ENCODE measurements at places on chromosomes 6 and 20.

DNA sequence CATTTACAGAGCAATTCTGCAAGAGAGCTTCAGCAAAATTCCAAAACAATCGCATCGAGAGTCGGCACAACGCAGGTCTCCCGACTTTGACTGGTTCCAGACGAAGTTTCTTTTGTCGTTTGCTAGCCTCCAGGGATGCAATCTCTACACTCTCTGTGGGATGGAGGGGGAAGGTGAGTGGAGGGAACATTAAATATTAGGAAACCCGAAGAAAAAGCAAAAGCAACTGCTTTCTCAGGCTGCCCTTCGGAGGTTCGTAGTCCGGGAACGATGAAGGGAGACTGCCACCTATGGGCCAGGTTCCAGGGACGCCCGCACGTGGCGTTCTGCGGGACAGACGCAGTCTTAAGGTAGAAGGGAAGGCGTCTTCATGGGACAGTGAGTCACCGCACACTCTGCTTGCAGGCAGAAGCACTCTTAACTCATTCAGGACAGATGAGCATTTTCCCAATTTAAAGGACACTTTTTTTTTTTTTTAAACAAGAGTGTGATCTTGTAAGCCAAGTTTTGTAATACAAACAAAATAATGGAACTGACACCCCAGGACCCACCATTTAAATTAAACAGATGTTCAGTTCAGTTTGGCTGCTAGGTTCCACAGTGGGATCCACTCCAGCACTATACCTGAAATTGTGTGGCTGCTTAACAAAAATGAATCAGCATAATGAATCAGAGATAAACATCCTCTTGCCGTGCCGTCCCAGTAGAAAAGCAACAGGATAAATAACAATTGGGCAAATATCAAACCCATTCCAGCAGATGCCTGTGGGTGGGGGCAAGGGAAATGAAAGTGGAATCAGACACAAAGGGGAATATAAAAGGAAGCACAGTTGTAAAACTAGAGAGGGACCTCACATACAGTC, 65.8 kb upstream of the ARMC2 start:
- DNase-seq: peak; percentile 74

GRCh38 chr6:168860341-168860740, 393.3 kb downstream of the THBS2 start:
- DNase-seq: no peak

DNA sequence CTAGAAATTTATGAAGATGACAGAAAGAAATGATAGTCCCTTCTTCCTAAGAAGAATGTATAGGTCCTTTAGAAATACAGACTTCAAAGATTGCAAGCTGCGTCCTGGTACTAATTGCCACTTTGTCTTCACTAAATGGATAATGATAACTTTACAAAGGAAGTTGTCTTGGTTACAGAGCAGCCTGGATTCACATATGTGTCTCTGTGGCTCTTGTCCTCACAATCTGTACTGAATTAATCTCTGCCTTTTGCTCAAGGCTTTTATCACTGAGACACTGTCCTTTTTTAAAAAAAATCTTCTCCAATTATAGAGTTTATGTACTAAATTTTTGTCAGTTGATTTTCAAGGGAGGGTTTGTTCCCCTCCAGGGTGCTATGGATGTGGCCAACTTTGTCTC, 17.5 kb upstream of the MRAP2 start:
- DNase-seq: no peak

DNA sequence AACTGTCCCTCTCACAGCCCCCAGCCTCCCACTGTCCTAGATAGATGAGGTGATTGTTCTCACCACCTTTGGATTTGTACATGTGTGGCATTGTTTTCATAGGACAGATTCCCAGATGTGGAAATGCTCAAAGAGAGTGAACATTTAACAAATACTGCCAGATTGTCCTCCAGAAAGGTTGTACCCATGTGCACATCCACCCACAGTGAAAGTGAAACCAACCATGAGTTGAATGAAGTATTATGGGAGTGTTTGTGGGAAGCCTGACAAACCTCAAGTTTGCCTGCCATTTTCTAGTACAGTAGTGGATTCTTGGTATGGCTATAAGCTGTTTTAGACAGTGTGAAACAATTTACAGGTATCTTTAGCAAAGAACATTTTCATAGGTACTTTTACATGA, 42.7 kb downstream of the ANKRD6 start:
- DNase-seq: peak; percentile 45

- DNase-seq: peak; percentile 73
Measured at GRCh38 chr20:34824806-34825529, 483 bp downstream of the NCOA6 start.

DNA sequence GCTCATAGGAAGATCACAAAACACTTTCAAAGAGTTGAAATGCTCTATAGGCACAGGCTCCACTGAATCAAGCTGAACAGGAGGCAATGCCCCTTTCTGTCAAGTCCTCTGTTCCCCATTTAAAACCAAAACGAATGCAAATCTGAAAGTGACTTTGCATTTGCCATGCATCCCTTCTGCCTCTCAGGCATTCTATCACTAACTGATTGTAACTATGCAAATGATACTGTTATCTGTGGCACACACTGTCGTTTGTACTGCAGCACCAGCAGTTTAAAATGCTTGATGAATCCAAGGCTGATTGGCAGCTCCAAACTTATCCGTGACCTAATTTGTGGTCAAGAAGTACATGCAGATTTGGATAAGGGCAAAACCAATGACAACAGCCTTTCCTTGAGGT, 1067.5 kb upstream of the MAP3K7 start:
- DNase-seq: no peak
